ENCODE measurements at places on chromosomes 3 and 15.

- no peak for DNase-seq
Measured at GRCh38 chr3:23404246-23404645, 201.1 kb downstream of the UBE2E2 start.

DNA sequence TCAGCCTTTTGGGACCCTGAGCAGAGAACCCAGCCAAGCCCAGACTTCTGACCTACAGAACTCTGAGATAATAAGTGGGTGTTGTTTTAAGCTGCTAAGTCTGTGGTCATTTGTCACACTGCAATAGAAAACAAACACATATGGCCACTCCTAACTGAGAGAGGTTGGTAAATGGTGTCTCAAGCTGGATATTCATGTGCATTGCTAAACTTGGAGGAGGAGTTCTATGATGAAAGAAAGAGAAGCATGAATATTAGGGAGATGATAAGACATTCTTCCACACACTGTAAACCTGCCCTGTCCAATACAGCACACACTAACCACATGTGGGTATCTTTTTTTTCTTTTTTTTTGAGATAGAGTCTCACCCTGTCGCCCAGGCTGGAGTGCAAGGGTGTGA, 27.8 kb upstream of the UBL7 start:
- no peak for DNase-seq

DNA sequence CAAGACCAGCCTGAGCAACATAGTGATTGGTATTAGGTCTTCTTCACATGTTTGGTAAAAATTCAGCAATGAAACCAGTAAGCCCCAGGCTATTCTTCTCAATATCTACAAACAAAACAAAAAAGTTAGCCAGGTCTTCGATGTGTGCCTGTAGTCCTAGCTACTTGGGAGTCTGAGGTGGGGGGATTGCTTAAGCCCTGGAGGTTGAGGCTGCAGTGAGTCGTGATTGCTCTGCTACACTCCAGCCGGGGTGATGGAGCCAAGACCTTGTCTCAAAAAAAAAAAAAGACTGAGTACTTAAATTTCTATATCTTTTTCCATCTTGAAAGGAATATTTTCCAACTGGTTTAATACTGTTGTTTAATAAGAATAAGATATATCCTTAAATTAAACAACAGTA, 106.8 kb downstream of the MBNL1 start:
- DNase-seq: no peak

- no peak for DNase-seq
Measured at GRCh38 chr3:126407412-126408044, 12.8 kb downstream of the CFAP100 start.

- no peak for DNase-seq
Measured at GRCh38 chr3:10804183-10804648, 11.8 kb upstream of the SLC6A11 start.

- no peak for DNase-seq
Measured at GRCh38 chr15:55248895-55249294, 40.7 kb downstream of the RAB27A start.

DNA sequence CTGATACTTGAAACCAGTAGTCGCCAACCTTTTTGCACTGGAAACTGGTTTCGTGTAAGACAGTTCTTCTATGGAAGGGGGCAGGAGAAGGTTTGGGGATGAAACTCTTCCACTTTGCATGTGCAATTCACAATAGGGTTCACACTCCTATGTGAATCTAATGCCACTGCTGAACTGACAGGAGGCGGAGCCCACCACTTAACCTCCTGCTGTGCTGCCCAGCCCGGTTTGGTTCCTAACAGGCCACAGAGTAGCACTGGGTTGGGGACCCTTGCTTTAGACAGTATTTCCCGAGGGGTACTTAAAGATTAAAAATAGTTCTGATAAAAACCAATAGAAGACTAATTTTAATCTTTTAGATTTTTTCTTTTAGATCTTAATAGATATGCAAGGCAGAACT, 11.1 kb downstream of the TFG start:
- no peak for DNase-seq

DNA sequence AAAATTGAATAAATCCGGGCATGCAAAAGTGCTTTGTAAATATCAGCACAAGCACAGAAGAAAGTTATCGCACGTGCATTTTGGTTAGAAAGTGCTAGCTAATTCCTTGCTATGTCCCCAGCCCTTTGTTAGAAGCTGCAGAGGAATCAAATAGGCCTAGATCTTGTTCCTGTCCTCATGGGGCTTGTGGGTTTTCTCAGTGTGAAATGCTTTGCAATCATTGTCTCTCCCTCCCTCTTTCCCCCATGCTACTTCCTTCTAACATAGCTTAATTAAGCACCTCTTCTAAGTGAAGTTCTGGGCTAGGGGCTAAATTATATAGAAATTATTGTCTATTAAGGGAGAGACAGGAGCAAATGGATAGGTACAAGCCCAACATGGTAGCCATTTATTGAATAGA, 271.7 kb downstream of the RPLP1 start:
- no peak for DNase-seq

- no peak for DNase-seq
Measured at GRCh38 chr3:194574639-194575483, 58.4 kb downstream of the TMEM44 start.

GRCh38 chr3:167874671-167875372, 139.3 kb downstream of the SERPINI1 start:
- DNase-seq: no peak

GRCh38 chr3:4849136-4849535, 130.1 kb upstream of the BHLHE40 start:
- no peak for DNase-seq

- DNase-seq: no peak
Measured at GRCh38 chr3:188979669-188980310, 192.0 kb upstream of the TPRG1 start.

GRCh38 chr15:68580026-68580882, 1.5 kb downstream of the CORO2B start:
- DNase-seq: no peak

GRCh38 chr3:139301654-139302053, 42.2 kb upstream of the MRPS22 start:
- no peak for DNase-seq

GRCh38 chr3:135918600-135918999, 46.9 kb upstream of the PPP2R3A start:
- no peak for DNase-seq

DNA sequence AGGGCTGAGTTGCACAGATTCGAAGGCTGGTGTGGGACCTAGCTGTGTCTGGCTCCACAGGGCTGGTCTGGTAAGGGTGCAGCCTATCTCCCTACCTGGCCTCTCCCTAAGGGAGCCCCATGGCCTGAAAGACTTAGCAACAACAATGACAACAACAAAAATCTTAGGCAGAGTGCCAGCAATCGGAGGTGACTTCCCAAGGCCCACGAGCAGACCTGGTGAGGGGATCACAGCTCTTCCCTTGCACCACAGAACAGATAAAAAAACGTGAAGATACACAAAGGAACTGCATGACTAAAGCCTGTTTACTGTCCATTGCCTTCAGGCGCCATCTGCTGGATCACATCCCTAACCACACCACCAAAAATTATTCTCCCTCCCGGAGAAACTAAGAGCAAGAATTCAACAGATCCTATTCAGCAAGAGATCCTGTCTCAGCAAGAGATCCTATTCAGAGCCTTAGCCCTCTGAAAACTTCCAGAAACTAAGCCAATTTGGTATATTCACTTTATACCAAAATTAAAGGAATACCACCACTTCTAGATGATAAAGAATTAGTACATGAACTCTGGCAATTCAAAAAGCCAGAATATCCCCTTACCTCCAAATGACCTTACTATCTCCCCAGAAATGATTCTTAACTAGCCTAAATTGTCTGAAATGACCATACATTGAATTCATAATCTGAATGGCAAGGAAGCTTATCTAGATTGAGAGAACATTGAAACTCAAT, 24.1 kb upstream of the OR5K4 start:
- no peak for DNase-seq

- no peak for DNase-seq
Measured at GRCh38 chr3:104909198-104909597, 457.5 kb upstream of the ALCAM start.

- DNase-seq: no peak
Measured at GRCh38 chr15:42547918-42548248, 710 bp downstream of the LRRC57 start.

DNA sequence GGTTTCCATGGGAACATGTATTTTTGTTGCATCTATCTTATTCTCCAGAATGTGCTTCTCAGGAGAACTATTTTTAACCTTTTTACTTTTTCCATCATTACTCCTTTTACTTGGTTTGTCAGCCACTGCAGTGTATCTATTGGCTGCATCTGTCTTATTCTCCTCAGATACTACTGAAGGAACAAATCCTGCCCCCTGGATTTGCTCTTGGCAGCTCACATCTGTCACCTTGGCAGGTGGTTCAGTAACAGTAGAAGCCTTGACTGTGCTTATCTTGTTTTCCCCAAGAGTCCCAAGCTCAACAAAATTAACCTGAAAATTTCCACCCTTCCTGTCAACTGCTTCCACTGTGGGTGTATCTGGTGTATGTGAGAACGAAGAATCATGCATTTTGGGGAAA, 106.0 kb downstream of the MAP4 start:
- no peak for DNase-seq

DNA sequence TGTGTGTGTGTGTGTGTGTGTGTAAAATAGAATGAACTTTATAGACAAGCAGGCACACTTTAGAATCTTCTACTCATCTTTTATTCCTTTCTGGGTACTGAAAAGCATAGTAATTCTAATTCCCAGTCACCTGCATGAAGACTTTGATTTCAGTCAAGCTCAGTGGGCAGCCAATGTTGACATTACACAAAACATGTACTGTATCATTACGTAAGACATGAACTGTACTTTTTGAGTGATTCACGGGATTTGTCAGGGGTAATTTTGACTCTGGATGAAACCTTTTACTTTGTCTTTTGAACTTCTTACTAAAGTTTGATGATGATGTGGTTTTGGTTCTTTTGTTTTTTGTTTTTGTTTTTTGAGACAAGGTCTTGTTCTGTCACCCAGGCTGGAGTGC, 38.8 kb downstream of the PTPRG start:
- no peak for DNase-seq

DNA sequence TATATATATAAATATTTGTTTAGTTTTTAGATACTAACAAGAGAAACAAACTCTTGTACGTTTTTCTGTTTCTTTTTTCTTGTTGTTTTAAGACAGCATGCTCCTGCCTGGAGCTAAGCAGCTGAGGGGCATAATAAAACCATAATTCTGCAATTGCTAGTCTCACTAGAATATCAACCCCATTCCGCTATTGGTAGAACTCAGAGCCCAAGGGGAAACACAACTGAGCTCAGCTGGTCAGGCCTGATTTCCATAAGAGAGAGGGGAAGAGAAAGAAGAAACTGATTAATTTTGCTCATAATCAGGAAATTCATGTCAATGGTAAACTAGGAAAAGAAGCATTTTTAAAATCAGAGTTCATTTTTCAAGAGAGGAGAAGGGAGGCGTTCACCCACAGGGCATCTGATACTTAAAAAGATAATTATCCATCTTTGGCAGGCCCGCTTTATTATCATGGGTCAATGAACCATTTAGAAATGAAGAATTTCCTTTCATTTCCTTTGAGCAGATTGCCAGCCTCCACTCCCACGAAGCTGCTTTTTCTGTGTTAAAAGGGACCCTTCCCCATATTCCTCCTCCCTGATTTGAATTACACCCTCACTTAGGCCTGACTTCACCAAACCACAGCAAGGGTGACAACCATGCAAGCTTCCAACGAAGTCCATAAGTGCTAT, 965.3 kb upstream of the CFAP20DC start:
- DNase-seq: no peak

GRCh38 chr3:146605106-146605505, at the start of gene PLSCR5:
Gene PLSCR5, minus strand, starts transcription at chr3:146605346. Its CDS starts 134 bp downstream, at chr3:146605212.
- DNase-seq: no peak

- no peak for DNase-seq
Measured at GRCh38 chr15:37824717-37825382, 109.6 kb upstream of the TMCO5A start.

GRCh38 chr3:65603631-65604030, 435.1 kb downstream of the MAGI1 start:
- DNase-seq: no peak

DNA sequence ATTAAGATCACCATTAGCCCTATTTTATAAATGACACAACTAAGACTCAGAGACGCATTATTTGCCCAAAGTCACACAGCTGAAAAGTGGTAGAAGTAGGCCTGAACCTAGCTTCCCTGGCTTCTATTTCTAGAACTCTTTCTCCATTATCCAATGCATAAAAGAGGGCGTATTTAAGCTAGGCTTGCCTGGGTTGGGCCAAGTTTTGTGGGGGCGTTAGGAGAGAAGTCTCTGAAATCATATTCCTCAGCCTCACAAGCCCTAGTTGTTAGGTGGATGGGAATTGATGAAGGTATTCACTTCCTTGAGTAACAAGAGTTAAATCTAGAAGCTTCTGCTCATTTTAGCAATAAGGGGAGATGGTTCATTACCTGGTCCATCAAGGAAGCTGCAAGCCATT, 22.3 kb downstream of the TIMP4 start:
- no peak for DNase-seq

GRCh38 chr15:95864467-95864886, 466.0 kb upstream of the NR2F2 start:
- no peak for DNase-seq

DNA sequence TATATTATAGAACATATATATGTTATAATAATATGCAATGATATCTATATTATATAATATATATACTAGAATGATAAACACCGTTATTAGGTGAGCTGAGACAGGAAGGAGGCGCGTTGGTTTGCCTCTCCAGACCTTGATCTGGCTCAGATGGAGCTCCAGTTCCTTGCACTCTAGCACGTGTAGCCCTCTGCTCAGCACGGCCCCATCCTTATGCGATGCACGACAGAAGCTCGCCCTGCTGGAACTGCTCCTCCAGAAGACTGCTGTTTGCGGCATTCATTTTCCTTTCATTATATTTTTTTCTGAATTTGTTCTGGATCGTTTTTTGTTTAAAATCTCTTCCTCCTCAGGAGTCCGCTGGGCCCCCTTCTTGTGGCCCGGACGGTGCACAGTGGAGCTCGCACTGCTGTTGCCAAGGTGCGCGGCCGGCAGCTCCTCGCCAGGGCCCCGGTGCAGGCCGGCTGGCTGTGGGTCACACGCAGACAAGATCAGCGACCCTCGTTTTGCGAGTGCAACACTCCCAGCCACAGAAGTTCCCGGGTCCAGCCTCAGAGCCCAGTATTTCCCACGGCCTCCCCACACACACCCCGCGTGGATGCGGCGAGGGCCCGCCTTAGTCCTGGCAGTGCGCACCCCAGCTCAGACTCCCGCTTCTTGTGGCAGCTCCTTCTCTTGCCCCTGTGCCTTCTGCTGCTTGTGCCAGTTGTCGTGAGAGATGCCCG, 112.2 kb downstream of the CHL1 start:
- DNase-seq: no peak

- no peak for DNase-seq
Measured at GRCh38 chr3:45413172-45413765, 24.9 kb downstream of the LARS2 start.

GRCh38 chr3:30712991-30713390, 106.6 kb downstream of the TGFBR2 start:
- no peak for DNase-seq

Data from activated CD8-positive, alpha-beta memory T cell treated with anti-CD3 and anti-CD28 coated beads, Interleukin-2, amount 50 U/mL, for 48 hours (primary cell).